NCI-H1417 treated with DMSO at 0.1 percent for 48 hours (cell line): ENCODE measurements at places on chromosomes 7 and 10.

DNA sequence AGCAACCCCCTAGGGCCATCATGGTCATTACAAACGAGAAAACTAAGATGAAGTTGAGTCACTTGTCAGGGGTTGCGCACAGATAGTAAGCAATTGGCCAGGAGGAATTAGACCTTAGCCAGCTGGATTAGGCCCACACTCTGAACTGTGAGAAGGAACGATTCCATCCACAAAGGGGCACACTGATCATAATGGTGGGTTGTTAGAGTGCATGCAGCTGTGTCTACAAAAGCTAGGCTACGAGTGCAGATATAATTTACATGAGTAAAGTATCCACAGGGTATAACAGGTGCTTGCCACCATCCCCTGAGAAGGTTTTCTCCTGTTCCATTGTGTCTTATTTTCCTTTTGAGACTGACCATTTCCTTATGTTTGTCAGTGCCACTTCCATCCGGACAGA lies 16.6 kb upstream of the FAM170B start:
- DNase-seq, result no peak

GRCh38 chr7:149586646-149587645 lies 89.3 kb upstream of the ZNF746 start:
- DNase-seq, result no peak

GRCh38 chr7:140006600-140006999 lies 56.2 kb downstream of the PARP12 start:
- DNase-seq, result no peak

- no peak for DNase-seq
Observed at GRCh38 chr10:104434601-104435000, 81.0 kb downstream of the CFAP58 start.

- DNase-seq, result no peak
Observed at GRCh38 chr10:70666960-70667798, 5.1 kb upstream of the ADAMTS14 start.

DNA sequence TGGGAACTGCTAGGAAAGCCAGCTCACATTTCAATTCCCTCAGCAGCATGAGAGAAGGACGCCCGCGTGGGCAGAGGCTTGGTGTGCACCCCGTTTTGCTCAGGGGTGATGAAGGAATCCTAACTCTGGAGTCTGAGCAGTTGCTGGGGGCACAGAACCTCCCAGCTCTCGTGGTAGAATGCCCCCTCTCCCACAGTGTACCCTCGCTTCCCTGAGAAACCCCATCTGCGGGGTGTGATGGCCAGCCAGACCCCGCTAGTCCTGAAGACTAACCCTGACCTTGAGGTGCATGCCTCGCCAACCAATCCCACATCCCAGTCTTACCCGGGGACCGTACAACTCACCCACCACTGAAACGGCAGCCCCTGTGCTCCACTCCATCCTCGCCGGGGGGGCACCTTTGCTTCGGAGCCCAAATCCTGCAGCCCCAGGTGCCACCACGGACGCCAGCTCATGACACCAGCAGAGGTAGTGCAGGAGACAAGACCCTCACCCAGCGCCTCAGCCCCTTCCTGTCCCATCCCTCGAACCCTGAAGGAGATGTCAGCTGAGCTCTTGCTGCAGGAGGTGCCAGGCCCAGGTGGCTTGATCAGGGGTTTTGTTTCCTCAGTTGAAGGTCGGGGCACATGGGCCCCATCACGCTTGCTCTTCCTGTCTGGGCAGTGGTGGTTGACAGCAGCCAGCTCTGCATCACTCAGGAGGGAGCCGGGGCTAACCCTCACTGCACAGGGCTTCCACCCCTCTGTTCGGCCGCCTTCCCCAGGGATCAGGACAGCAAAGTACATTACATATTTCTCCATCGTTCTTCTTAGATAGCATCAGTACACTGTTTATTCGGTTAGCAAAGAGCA lies 236.5 kb downstream of the MGMT start:
- no peak for DNase-seq

DNA sequence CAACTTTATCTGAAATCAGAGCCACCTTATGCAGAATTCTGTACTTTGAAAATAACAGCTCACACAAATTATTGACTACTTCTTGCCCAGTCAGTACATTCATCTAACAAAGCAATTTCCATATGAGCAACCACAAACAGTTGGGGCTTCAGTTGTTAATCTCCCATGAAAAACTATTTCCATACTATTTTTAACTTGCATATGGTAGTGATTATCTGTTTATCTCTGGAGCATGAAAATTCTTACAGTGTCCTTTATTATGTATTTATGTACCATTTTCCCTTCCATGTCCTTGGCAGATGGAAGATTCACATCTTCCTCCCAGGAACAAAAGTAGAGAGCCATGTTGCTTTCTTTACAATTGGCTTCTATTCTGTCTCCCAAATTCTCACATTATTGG lies 285.7 kb downstream of the CRPPA start:
- DNase-seq, result no peak

GRCh38 chr7:78197447-78197846 lies 398.9 kb downstream of the PHTF2 start:
- DNase-seq, result no peak

GRCh38 chr10:1310271-1310789 lies 254.1 kb downstream of the WDR37 start:
- DNase-seq, result no peak

DNA sequence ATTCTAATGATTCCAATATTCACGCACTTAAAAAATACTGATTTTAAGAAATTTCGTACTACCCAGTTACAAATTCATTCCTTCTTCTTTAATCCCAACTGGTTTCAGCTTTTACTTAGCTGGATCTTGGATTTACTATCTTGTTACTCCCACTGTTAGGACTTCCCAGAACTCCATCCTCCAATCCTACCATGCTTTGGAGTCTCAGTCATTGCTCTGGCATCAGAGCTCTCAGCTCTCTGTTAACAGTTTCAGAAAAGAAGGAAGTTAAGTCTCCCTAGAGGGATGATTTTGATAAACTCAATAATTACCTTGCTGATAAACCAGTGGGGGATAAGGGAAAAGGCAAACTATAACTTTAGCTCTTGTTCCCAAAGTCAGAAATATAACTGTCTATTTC lies 9.5 kb downstream of the PPA1 start:
- no peak for DNase-seq

DNA sequence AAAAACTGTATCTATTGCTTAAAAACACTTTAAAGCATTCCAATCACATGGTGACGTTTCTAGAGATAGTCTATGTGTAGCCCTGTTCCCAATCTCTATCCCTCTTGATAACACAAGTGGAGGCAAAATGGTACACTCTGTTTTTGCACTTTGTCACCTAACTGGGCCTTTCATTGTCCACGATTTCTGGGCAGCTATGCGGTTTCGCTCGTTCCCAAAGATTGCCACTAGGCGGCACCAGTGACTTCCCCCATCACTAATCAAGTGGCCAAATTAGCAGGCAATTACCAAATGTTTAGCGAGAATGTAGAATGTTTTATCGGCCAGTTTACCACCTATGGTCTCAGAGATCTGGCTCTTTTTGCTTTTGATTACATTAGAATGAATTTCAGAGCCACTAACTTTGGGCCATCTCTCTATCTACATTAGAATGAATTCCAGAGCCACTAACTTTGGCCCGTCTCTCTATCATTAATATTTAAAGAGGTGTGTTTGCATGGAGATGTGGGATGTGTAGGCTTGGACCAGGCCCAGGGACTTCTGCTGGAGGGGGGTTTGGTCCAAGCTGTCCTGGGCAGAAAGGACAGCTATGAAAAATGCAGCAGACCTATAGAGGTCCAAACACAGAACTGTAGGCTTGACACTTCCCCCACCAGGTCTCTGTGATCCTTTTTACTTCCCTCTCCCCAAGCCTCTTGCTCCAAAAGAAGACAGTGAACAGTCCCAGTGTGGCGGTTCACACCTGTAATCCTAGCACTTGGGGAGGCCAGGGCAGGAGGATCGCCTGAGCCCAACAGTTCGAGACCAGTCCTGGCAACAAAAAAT lies 90.1 kb downstream of the EPC1 start:
- peak; percentile 5 for DNase-seq

DNA sequence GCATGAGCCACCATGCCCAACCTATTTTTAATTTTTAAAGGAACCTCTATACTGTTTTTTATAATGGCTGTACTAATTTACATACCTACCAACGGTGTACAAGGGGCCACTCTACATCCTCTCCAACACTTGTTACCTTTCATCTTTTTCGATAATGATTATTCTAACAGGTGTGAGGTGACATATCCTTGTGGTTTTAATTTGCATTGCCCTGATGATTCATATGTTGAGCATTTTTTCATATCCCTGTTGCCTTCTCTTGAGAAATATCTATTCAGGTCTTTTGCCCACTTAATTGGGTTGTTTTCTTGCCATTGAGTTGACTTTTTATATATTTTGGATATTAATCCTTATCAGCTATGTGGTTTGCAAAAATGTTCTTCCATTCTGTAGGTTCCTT lies 167.0 kb downstream of the CTTNBP2 start:
- no peak for DNase-seq

DNA sequence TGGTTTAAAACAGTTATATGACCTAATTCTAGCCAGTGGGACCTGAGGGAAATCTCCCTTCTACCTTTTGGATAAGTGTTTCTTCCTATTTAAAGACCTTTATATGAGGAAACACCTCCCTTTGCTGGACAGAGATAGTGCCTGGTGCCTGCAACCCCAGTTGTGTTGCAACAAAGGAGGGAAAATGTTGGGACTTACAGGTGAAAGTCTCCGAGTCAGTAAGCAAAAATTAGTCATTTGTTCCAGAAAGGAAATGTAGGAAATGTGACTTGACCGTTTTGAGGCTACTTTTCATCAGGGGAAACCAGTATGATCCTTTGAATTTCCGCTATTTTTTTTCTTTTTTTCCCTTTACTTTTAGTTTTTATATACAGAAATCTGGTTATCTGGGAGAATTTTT lies 165.5 kb downstream of the DKK1 start:
- DNase-seq, result no peak

GRCh38 chr10:36507715-36508114 lies 617.7 kb upstream of the ANKRD30A start:
- no peak for DNase-seq

- DNase-seq, result peak; percentile 31
Observed at GRCh38 chr7:114481999-114482398, 67.4 kb downstream of the FOXP2 start.
